ENCODE measurements at places on chromosomes 6 and 20.

GRCh38 chr20:2298116-2298515 is 2.3 kb downstream of the TGM3 start:
- no peak for DNase-seq

- no peak for DNase-seq
Observed at GRCh38 chr6:53664623-53665022, 933 bp downstream of the KLHL31 start.

DNA sequence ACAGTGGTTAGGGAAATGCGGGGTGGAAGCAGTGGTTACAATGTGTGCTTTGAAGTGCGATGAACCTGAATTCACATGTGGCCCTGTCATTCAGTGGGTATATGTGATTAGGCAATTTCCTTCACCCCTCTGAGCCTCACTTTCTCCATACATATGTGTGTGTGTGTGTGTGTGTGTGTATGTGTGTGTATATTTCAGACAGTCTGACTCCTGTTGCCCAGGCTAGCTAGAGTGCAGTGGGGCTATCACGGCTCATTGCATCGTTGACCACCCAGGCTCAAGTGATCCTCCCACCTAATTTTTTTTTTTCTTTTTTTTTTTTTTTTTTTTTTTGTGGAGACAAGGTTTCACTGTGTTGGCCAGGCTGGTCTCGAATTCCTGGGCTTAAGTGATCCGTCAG is 6.3 kb downstream of the PPP1R14C start:
- DNase-seq = no peak

DNA sequence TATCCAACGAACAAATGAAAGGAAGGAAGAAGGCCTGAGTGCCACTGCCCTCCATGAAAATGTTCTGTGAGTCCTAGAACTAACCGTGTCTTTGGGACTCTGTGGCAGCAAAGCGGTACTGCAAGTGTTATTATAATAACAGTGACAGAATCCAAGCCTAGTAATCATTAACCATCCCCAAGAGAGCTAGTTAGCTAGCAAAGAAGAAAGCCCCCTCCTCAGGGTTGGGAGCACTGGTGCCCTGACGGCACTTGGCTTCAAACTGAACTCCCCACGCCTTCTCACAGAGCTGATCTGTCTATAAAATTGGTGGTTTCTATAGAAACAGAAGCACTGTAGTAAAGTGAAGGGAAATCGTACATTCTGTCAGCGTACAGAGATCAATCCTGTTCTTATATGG is 239.8 kb downstream of the PTPRT start:
- DNase-seq = no peak

DNA sequence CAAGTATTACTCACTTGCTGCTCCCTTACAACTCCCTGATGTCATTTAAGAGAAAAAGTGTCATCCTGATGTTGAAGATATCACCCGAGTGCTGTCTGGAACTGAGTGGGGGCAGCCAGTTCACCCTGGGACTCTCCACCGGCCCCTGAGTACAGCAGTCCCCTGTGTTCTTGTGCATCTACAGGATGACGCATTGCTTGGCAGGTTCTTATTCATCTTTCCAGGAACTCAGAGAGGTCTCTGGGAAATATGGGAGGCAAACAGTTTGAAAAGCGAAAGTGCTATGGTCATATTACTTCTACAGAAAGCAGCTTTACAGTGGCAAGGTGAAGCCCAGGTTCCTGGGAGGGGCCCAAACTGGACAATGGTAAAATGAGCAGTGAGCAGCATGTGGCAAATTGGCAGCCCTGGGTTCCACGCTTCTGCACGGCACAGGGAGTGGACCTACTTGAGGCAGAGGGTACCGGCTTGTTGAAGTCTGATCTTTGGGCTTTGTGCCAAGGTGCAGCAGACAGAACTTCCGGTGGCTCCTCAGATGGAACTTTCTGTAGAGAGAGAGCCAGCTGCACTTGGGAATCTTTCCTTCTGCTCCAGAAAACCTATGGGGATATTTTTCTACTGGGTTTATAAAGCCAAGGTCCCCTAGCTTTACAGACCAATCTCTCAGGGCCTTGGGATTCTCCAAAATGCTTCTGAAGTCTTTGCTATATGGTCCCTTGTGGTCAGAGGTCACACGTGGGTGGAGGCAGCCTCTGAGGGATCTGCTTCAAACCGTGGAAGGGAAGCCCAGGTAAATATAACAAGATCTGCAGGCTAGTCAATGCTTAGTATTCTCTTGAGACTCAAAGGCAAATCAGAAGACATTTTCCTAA is 128.3 kb downstream of the MAP3K7 start:
- no peak for DNase-seq

DNA sequence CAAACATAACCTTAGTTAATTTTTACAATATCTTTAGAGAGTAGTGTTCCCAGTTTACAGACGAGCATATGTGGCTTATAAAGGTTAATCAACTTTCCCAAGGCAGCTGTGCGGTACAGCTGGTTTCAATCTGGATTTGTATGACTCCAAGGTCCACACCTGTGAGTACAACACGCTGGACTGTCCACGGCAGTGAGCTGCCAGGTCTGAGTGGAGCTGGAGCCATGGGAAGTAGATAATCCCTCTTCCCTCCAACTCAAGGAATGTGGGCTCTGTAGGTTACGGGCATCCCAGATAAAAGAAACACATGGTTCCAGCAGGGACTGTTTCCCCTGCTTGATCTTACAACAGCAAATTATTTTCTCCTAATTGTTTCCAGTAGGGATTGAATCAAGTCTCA is 102.2 kb downstream of the SOD2 start:
- no peak for DNase-seq

DNA sequence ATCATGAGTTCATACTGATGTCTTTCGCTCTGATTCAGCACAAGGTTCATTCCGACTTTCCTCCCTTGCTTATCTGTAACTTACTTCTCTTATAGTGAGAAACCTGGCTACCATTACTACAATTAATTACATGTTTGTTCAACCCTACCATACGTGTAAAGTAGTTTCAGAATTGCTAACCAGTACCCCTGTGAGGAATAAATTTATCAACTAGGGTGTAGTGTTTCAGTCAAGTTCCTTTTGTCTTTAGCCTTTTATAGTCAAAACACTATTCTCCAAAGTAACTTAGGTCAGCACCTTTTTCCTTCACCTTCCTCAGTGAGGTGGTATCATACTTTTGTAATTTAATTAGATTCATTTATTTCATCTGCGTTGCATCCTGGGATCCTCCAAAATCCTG is 64.9 kb downstream of the MAP3K4 start:
- DNase-seq = no peak

- no peak for DNase-seq
Observed at GRCh38 chr20:39524371-39524911, 562.3 kb downstream of the DHX35 start.

DNA sequence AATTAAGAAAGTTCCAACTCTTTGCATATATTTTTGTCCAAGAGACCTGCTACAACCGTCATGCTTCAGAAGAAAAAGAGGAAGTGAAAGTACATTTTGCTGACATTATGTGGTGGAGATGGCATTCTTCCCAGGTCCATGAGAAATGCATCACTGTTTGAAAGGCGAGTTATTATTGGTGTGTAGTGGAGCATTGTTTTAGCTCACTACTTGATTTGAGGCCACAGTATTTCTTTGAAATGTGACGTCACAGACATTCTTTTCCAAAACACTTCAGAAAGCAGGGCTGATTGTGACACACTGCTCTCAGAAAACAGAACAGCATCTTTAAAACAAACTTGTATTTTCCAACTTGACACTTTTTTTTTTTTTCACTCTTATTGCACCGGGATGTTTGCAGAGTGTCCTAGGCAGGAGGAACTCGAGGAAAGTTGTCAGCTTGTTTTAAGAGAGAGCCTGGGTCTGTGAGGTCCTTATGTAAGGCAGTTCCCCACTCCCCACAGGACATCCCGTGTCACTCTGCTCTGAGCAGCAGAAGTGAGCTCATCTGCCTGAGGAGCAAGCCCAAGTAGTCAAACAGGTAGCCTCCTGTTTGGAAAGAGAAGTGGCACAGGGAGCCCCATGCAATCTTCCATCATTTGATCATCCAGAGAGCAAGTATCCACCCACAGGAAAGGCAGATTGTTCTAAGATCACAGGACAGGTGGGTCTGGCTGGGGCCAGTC is 1.1 kb downstream of the SPTLC3 start:
- DNase-seq = no peak

GRCh38 chr20:55269913-55270312 is 735.4 kb downstream of the CBLN4 start:
- no peak for DNase-seq

GRCh38 chr6:15303162-15303919 is 57.5 kb downstream of the JARID2 start:
- no peak for DNase-seq

- no peak for DNase-seq
Observed at GRCh38 chr6:40953486-40953885, 85.5 kb downstream of the UNC5CL start.

- no peak for DNase-seq
Observed at GRCh38 chr6:116326181-116326671, 44.5 kb upstream of the DSE start.

DNA sequence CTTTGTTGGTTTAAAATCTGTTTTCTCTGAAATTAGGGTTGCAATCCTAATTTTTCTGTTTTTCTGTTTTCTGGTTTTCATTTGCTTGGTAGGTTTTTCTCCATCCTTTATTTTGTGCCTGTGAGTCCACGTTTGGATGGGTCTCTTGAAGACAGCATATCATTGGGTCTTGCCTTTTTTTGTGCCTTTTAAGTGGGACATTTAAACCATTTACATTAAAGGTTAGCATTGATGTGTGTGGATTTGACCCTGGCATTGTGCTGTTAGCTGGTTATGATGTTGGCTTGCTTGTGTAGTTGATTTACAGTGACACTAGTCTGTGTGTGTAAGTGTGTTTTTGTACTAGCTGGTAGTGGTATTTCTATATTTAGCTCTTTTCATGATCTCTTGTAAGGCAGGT is 28.0 kb upstream of the CST5 start:
- DNase-seq = no peak

- DNase-seq = no peak
Observed at GRCh38 chr6:145213614-145214013, 521.7 kb downstream of the EPM2A start.

DNA sequence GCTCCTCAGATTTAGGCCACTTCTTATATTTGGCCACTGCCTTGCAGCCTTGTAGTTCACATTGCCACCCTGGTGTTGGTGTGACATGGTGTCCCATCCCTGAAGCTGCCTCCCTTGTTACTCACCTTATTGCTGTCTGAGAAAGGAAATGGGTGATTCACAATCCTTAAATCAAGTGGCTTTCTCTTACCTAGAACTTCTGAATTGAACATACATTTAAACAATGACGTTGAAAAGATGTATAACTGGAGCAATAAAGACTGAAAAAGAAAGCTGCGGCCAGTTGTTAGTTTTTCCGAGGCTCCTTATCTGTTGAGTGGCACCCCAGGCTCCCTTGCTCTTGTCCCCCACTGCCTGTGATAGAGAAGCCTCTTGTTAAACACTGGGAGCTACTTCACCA is 28.8 kb upstream of the GNRH2 start:
- no peak for DNase-seq
